ENCODE measurements at places on chromosomes 13 and 19.

DNA sequence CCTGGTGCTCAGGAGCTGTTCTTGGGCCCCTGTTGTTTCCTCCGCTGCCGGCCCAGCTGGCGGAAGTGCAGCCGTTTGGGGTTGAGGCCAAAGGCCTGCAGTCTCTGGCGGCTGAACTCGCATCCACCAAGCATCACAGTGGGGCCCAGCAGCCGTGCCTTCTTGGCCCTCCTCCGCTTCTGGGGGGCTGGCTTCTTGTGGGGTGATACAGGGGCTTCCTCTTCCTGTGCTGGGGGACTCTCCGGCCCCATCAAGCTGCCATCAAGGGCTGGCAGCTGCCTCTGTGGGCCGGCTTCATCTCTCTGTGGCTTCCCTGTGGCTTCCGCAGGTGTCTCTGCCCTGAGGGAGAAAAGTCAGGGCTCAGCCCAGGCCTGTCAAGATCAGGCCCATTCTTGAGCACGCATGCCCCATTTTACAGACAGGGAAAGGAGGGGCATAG is 10.3 kb downstream of the ATG4D start:
- no peak for DNase-seq

DNA sequence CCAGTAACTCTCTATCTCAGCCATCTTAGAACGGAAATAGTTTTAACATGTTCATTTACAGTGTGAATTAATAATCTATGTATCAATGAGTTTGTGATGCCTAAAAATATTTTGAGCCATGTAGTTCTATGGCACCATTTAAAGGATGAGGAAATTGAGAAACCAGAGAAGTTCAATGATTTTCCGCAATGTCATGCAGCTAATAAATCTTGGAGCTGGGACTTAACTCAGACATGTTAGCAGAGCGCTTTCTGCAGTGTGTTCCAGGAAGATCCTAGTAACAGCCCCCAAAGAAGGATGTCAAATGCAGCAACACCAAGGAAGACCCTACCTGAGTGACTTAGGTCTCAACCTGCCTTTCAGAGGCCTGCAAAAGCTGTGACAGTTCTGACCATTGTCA is 99.3 kb upstream of the RAP2A start:
- no peak for DNase-seq

- DNase-seq = peak; percentile 75
These were observed 206.1 kb downstream of the DNAJC15 start for GRCh38 chr13:43229506-43229905.

- no peak for DNase-seq
These were observed 1195.0 kb downstream of the SLITRK5 start for GRCh38 chr13:88866195-88866594.

All from fibroblast of skin of back (primary cell).